ENCODE measurements at places on chromosomes 7 and 10. TPM values are rescaled to one million over a fixed set of nuclear protein-coding genes. Genes with fewer than 3 reads are reported as not detected.

The RBP3 gene
- total RNA-seq, result not detected

The EPO gene
- total RNA-seq, result not detected

The PGAM2 gene
- not detected for total RNA-seq

The RNLS gene
- total RNA-seq, result 7.1 TPM

The OR6V1 gene
- not detected for total RNA-seq

The SLC16A12 gene
- total RNA-seq, result 1.2 TPM

The CCDC172 gene
- not detected for total RNA-seq

The CUBN gene
- under 0.01 TPM for total RNA-seq

The OR13A1 gene
- not detected for total RNA-seq

The SPAM1 gene
- not detected for total RNA-seq

The AFAP1L2 gene
- 14.2 TPM for total RNA-seq

The STN1 gene
- 28.2 TPM for total RNA-seq

The LRRC17 gene
- total RNA-seq, result 7.8 TPM

The STAG3 gene
- 0.69 TPM for total RNA-seq

The ANXA8L1 gene
- total RNA-seq, result 3.3 TPM

The CTAGE8 gene
- total RNA-seq, result 9.5 TPM

The AMPH gene
- total RNA-seq, result 0.07 TPM

The CHAT gene
- total RNA-seq, result not detected

The AGMO gene
- not detected for total RNA-seq

The CACNB2 gene
- not detected for total RNA-seq

The ZNF786 gene
- total RNA-seq, result 3.6 TPM

The TAS2R41 gene
- not detected for total RNA-seq

The CPVL gene
- 31.3 TPM for total RNA-seq

The FAM221A gene
- total RNA-seq, result 13.2 TPM

The NPFFR1 gene
- total RNA-seq, result 0.14 TPM

The PMPCB gene
- total RNA-seq, result 55.2 TPM

The TRPV5 gene
- not detected for total RNA-seq

The MSS51 gene
- 0.80 TPM for total RNA-seq

The CRPPA gene
- total RNA-seq, result 1.8 TPM

The VGF gene
- total RNA-seq, result 20.9 TPM

The UBN2 gene
- total RNA-seq, result 2.9 TPM

The C10orf143 gene
- total RNA-seq, result 0.22 TPM

The EGR2 gene
- not detected for total RNA-seq

The HOXA2 gene
- total RNA-seq, result 2.0 TPM

The PLEKHS1 gene
- total RNA-seq, result not detected

The RAMP3 gene
- total RNA-seq, result not detected

The STEAP4 gene
- 0.80 TPM for total RNA-seq

The PDLIM1 gene
- total RNA-seq, result 43.8 TPM

The LRRN3 gene
- not detected for total RNA-seq

The PTEN gene
- total RNA-seq, result 33.4 TPM

The FEZF1 gene
- not detected for total RNA-seq

The SPDYE6 gene
- total RNA-seq, result not detected

The GIMAP5 gene
- total RNA-seq, result not detected

The DYNC1I1 gene
- total RNA-seq, result 0.06 TPM

The GRM3 gene
- not detected for total RNA-seq

The PON1 gene
- total RNA-seq, result not detected

The FAS gene
- total RNA-seq, result 52.5 TPM

The PKD2L1 gene
- total RNA-seq, result not detected

The TMEM236 gene
- 0.07 TPM for total RNA-seq

The ASZ1 gene
- total RNA-seq, result not detected
